ENCODE measurements at places on chromosomes 7 and 10.

- peak; percentile 42 for DNase-seq
Measured at GRCh38 chr10:29857843-29858701, 201.3 kb downstream of the JCAD start.

DNA sequence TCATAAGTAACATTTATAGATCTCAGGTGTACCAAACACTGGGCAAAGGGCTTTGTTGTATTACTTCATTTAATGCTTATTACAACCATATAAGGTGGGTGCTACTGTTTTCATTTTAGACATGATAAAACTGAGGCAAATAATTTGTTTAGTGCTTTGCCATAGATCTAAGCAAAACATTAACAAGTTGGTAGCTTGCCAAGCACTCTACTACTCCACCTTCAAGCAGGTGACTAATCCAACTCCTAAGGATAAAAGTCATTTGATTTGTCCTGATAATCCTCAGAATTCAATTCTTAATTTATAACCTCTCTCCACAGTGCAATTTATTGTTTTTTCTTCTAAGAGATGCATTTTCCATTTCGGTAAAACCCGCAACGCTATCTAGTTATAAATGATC, 646.4 kb downstream of the GRM8 start:
- DNase-seq, result no peak

- no peak for DNase-seq
Measured at GRCh38 chr7:91264924-91265681, 870 bp downstream of the FZD1 start.

DNA sequence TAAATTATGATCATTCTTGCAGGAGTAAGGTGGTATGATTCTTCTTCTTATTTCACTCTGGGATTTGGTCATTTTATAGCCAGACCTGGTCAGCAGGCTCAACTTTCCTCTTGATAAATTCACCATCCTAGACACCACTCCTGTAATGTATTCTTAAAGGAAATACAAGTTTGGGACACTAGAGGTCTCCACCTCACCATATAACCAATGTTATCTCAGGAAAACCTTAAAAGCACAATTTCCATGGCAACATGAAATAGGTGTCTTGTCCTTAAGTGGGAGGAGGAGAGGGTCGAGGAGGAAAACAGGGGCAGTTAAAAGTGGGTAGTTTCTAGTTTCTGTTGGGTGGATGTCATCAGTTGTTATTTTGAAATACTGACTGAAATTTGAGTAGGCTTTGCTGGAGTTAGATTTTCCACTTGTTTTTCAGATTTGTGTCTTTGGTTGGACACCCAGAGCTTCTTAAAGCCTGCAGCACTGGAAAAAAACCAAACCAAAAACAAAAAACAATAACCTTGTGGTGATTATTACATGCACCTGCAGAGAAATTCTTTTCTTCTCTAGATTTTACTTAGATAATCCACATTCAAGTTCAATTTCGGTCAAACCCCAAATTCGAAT, 163.1 kb downstream of the PRKCQ start:
- DNase-seq, result peak; percentile 21

- peak; percentile 49 for DNase-seq
Measured at GRCh38 chr10:110530131-110530831, 32.6 kb downstream of the DUSP5 start.

- DNase-seq, result no peak
Measured at GRCh38 chr7:85217085-85217484, 30.2 kb upstream of the SEMA3D start.

GRCh38 chr7:156039194-156039593, 226.9 kb upstream of the SHH start:
- DNase-seq, result no peak

Data from 8988T (cell line).